CD8-positive, alpha-beta T cell (primary cell): ENCODE measurements at places on chromosomes 5 and 9.

DNA sequence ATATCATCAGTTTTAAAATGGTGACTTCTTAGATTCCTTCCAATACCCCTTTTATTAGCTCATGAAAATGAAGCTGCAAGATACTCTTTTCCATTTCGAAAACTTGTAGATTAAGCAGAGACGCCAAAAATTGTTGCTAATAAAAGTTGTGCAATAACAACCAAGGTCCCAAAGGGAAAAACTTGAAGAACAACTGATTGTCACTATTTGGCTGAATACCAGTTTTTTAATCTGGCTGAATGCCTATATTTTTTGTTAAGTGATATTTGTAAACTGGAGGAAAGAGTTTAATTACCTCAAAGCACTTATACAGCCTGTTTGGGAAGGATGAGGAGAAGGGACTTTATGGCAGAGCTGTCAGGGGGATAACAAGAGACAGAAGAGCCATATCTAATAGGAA lies 14.6 kb downstream of the C5orf58 start:
- DNase-seq, result no peak

DNA sequence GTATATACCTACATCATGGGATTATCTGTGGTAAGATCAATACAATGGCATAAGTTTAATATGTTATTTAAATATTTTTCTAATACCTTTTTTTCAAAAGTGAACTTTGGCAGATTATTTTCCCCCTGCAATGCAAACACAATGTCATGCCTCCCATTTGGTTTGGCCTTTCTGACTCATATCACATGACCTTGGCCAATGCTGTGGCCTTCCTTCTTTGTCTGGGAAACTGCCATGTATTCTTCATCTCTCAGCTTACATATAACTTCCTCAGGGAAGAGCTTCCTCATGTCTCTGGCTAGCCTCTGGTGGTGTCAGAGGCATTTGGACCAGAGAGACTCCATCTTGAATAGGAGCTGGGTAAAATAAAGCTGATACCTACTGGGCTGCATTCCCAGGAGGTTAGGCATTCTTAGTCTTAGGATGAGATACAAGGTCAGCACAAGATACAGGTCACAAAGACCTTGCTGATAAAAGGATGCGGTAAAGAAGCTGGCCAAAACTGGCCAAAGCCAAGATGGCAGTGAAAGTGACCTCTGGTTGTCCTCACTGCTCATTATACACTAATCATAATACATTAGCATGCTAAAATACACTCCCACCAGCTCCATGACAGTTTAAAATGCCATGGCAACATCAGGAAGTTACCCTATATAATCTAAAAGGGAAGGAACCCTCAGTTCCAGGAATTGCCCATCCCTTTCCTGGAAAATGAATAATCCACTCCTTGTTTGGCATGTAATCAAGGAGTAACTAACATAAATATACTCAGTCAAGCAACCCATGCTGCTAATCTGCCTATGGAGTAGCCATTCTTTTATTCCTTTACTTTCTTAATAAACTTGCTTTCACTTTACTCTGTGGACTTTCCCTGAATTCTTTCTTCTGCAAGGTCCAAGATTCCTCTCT lies 76.0 kb downstream of the C9orf153 start:
- no peak for DNase-seq

GRCh38 chr5:150254774-150255173 lies 34.8 kb downstream of the CAMK2A start:
- DNase-seq, result no peak

DNA sequence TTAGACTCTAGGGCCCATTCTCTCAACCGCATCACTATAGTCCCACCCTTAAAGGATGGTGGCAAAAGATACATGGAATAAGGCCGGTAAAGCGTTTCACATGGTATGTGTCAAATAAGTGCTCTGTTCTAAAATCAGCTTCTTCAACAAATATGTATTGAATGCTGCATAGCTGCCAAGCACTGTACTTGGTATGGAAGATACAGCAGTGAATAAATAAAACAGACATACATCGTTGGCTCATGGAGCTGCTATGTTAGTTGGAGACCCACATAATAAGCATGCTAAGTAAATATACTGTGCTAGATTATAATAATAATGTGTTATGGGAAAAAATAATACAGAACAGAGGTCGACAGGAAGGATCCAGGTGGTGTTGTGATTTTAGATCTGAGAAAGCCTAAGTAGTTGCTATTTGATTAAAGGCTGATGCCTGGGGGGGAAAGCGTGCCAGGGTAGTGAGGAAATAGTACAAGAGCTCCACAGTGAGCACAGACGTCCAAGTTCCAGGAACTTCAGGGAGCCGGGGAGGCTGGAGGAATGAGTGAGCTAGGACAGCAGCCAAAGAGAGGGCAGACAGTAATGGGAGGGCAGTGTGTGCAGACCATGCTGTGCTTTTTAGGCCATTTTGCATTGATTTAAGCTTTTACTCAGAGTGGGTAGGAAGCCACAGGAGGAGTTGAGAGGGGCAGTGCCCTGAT lies 93.7 kb downstream of the JAKMIP2 start:
- no peak for DNase-seq

GRCh38 chr5:36272136-36272690 lies 29.5 kb downstream of the RANBP3L start:
- DNase-seq, result no peak

- no peak for DNase-seq
These were observed 4.0 kb downstream of the MEF2C start for GRCh38 chr5:88878976-88879375.

DNA sequence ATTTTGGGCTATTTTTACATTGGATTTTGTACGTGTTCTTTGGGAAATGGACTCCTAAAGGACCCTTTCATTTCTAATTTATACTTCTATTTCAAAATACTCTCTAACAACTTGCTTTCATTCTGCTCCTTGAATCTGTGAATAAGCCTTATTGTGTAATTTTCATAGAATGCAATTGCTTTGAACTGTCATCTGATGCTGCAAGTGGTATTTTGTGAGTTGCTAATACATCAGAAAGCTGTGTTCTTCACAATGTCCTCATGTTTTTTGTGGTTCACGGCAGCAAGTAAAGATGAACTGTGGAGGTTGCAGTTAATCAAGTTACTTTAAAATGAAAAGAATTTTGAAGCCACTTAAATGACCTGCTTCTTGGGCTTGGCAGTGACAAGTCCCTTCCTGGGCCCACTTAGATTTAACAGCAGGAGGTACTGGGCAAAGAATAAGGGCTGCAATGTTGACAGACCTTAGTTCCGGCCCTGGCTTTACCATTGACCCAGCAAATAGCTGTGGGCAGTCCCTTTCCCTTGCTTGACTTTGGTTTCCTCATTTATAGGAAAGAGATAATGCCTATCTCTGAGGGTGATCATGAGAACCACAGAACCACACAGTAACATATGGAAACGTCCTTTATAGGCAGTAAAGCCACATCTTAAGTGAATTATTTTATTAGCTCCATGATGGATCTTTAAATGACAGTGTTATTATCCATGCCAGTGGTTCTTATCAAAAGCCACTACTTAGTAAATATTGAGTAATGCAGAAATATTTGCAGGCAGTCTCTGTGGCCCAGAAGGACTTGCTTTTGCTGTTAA lies 54.8 kb downstream of the IQGAP2 start:
- no peak for DNase-seq

GRCh38 chr5:453725-454481 lies 10.9 kb downstream of the EXOC3 start:
- DNase-seq, result no peak
